ENCODE measurements at places on chromosomes 5 and 9.

GRCh38 chr5:83568186-83568585 lies 96.6 kb downstream of the VCAN start:
- DNase-seq, result no peak

GRCh38 chr5:92508271-92508670 lies 1072.7 kb downstream of the NR2F1-AS1 start:
- no peak for DNase-seq

DNA sequence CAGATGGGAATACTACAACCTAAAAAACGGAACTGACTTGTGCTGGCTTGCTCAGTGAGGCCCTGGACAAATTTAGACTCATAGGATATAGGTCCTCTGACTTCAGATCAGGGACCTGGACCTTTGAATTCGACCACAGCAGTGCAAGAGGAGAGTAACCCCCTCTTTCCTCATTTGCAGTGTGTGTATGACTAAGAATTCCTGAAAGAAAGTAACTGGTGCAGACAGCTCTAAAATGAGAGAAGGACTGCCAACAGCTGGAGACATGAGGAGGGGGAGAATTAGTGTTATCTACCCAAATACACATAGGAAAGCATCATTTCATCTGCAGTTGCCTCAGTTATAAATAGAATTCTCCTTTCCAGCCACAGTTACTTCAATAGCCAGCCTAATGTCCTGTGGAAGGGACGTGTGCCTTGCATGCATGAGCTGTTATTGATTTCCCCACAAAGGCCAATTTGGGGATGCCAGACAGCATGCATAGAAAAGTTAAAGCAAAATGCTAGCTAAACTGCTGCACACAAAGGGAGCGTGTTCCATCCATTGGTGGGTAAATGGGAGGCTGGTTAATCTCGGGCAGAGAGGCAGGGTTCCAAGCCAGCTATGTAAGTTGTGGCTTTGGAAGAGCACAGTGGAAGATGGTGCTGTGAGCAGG lies 442.7 kb downstream of the CDK5RAP2 start:
- no peak for DNase-seq

GRCh38 chr9:125739436-125739835 lies 7.7 kb upstream of the PBX3 start:
- DNase-seq, result no peak

GRCh38 chr5:56388229-56388985 lies 155.3 kb upstream of the ANKRD55 start:
- DNase-seq, result no peak

Data from urinary bladder (tissue), 4 donors.